DMS79 treated with DMSO at 0.1 percent for 48 hours (cell line): ENCODE measurements at places on chromosomes 1 and 21.
A peak's percentile ranks its signal among the peaks of the same experiment; 100 is the strongest.

- no peak for DNase-seq
Measured at GRCh38 chr1:231763456-231763855, 136.9 kb downstream of the DISC1 start.

DNA sequence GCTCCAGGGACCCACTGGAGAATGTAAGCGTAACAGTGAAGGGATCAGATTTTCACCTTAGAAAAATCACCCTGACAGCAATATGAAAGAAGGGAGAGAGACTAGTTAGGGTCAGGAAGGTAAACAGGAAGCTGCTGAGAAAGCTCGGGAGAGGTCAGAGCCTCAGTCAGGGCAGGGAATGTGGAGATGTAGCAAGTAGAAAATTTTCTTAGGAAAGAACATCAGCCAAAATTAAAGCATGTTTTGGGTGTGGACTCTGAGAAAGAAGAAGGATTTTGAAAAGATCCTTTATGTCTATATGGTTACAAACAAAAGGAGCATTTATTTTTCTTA lies 16.7 kb upstream of the ERICH3 start:
- peak; percentile 59 for DNase-seq

DNA sequence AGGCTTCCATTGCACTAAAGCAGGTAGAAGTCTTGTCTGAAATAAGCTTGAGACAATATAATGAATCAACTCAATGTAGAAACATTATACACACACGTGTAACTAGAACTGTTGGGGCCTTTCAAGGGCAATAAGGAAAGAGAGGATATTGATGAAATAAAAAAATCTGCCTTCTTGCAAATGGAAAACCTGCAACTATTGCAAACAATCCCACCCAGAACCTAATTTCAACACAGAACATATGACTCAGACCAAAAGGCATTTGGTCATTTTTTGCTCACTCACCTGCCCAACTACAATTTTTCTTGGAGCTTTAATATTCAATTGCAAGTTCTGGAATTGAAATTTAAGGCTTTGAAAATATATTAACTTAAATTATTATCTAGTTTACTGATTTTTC lies 900.1 kb downstream of the TTLL7 start:
- DNase-seq: no peak

GRCh38 chr1:91555821-91556531 lies 55.3 kb downstream of the CDC7 start:
- DNase-seq: no peak

- no peak for DNase-seq
Measured at GRCh38 chr1:92273039-92273438, 25.7 kb downstream of the GLMN start.

GRCh38 chr1:247402120-247402675 lies 13.8 kb upstream of the NLRP3 start:
- no peak for DNase-seq

- DNase-seq: no peak
Measured at GRCh38 chr1:154934358-154934948, 2.1 kb downstream of the PMVK start.

DNA sequence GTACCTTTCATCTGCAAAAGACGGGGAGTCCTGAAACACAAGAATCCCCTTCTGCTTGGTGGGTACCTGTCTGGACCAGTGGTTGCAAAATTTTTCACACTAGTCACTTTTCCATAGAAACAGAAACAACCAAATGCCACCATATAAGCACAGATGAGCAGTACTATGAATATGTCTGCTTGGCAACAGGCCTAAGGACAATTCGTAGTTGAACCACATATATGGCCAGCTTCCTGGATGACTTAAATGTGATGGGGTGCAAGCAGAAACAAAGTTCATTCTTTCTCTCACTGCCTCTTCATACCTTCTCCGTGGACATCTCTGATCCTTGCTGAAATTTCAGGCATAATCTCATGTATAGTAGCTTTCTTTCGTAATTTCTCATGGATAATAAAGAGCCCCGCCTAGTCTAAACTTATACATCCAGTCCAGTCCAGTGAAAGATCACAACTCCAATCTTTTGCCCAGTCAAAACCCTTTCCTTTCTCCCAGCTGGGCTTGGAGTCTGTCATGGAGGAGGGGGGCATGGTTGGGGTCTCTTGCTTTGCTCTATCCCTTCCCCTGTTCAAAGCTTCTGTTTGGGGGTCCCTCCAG lies 7.0 kb downstream of the FCAMR start:
- DNase-seq: no peak

DNA sequence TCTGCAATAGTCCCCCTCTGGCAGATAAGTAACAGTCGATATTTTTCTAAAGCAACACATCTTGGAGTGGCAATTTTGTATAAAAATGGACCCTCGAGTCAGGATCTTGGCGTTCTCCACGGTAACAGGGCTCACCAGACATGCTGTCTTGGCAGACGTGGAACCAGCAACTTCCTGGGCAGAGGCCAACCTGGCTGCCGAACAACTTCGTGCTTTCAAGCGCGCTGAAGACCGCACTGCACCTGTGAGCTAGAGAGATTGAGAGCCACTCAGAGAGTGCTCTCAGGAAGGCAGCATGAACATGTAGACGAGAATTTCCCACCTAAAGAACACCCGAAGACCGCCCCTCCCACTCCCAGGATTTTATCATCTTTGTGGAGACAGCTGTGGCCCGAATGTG lies 7.3 kb downstream of the C1orf174 start:
- peak; percentile 96 for DNase-seq

- peak; percentile 91 for DNase-seq
Measured at GRCh38 chr21:35697321-35697808, 363.0 kb downstream of the SETD4 start.

- DNase-seq: no peak
Measured at GRCh38 chr1:21021311-21021710, 155.4 kb downstream of the EIF4G3 start.

DNA sequence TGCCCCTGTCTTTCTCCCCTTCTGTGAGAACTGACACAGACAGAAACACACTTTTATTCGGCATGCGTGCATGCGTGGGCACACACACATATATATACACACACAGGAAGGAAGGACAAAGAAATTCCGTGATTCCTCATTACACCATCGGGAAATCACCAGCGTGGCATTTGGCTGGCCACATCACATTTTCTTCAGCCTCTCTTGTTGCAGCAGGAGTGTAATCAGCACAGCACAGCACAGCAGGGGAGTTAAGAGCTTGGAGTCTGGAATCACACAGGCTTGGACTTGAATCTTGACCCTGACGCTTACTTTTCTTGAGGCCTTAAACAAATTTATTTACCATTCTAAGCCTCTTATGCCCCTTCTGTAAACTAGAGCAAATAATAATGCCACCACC lies 45.3 kb upstream of the EPHA8 start:
- DNase-seq: peak; percentile 85

- no peak for DNase-seq
Measured at GRCh38 chr1:119004129-119004527, 16.0 kb upstream of the TBX15 start.

DNA sequence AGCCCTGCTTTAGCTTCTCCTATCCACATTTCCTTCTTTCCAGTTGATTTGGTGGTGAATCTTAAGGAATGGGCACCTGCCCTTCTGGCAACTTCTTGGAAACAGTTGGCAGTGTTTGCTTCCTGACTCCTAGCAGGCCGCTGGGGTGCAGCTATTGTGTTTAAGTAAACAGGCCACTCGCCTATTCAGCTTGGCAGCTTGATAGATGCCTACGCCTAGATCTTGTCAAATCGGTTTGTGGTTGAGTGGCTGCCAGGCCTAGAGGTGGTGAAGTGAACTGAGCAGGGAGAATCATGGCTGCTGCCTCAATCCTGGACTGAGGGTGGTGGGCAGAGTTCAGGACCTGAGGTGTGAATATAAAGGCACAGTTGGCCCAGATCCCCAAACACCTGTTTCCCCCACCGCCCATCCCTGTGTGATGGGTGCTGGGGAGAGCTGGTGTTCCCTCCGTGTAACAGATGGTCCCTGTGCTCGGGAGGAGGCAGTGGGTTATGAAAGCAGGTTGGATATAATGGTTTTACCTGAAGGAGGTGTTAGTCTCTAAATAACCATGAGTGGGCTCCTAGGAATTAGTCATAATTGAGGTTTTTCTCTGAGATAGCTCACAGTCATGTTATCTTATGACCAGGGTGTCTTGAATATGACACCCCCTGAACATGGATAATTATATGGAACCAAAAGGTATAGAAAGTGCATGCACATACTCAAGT lies 940 bp upstream of the PLA2G2C start:
- DNase-seq: no peak

DNA sequence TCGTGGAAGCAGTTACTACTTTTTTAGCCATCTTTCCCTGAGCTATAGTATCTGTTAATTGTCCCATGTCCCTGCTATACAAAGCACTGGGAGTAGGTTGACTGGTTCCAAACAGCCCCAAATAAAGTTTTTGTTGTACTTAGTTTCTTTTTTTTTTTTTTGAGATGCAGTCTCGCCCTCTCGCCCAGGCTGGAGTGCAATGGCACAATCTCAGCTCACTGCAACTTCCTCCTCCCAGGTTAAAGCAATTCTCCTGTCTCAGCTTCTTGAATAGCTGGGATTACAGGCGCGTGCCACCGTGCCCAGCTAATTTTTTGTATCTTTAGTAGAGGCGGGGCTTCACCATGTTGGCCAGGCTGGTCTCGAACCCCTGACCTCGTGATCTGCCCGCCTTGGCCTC lies 3.3 kb downstream of the NCSTN start:
- DNase-seq: no peak

- DNase-seq: no peak
Measured at GRCh38 chr1:98369463-98369862, 292.1 kb upstream of the SNX7 start.

DNA sequence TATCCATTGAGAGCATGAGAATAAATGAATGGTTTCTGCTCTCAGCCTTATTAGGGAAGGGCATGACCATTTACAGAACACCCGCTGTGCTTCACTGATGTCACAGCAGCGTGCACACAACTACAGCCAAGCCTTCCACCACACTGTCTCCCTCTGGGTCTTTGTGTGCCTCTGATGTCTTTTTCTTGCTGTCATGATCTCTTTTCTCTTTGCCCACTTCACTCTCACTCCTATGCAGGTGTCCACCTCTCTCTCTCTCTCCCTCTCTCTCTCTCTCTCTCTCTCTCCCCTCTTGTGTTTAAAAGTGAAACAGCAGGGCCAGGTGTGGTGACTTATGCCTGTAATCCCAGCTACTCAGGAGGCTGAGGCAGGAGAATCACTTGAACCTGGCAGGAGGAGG lies 232.5 kb upstream of the JUN start:
- DNase-seq: no peak

DNA sequence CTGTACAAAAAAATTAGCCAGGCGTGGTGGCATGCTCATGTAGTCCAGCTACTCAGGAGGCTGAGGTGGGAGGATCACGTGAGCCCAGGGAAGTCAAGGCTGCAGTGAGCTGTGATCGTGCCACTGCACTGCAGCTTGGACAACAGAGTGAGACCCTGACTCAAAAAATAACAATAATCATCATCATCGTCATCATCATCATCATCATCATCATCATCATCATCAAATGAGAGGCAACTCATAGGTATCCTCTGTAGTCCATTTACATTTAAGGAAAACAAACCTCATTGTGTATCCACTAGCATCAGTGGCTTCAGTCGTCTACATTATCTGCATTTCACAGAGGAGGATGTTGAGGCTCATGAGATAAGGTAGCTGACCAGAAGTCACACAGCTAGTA lies 68.8 kb upstream of the SELENON start:
- no peak for DNase-seq

DNA sequence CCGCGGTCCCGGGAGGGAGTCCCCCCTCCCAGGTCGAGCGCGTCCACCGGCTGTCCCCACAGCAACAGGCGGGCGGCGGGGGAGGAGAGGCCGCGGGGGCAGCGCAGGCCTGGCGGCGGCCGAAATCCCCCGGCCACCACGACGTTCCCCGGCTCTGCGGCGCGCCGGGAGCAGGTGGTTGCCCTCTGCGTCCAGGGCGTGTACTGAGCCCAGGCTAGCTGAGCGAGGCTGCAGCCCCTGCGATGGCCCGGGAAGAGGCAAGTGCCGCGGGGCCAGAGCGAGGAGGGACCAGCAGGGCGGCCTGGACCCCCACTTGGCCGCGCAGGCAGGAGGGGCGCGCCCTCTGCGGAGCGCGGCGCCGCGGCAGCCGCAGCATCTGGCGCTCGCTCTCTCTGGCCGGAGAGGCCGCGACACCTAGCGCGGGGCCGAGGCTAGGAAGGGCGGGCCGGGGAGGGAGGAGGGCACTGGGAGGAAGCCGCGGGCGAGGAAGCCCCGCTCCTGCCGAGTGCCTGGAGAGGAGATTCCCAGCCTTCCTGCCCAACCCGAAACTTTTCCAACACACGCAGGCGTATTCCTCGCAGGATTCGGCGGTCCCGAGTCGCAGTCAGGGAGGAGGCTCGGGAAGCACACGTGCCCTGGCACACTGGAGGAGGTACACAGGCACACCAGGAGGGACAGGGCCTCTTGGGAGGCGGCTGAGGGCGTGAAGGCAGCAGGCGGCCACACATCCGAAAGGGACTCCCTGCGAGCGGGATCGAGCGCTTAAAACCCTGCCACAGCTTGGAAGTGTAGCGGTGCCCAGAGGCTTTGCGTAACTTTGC lies 4.9 kb upstream of the PROX1 start:
- no peak for DNase-seq

DNA sequence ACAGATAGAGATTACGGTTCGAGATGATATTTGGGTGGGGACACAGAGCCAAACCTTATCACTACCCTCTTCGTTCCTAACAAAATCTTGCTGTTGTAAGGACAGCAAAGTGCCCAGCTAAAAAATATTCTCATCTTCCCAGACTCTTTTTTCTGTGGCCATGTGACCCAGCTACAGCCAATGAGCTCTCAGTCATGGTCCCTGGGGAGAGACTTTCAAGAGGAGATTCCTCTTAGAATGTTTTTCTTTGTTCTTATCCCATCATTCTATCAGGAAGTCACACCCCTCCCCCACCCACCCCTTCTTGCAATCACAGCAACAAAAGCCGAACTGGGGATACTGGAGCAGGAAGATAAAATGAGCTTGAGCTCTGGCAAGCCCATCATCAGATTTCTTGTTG lies 247.1 kb downstream of the CHRM3 start:
- DNase-seq: no peak

- DNase-seq: no peak
Measured at GRCh38 chr1:210437111-210437510, 108.4 kb downstream of the HHAT start.

GRCh38 chr1:26353976-26354820 lies at the start of gene CRYBG2:
Gene CRYBG2 (minus strand): TSS chr1:26354130. CDS start chr1:26346657, 7,473 bp downstream.
- DNase-seq: no peak

DNA sequence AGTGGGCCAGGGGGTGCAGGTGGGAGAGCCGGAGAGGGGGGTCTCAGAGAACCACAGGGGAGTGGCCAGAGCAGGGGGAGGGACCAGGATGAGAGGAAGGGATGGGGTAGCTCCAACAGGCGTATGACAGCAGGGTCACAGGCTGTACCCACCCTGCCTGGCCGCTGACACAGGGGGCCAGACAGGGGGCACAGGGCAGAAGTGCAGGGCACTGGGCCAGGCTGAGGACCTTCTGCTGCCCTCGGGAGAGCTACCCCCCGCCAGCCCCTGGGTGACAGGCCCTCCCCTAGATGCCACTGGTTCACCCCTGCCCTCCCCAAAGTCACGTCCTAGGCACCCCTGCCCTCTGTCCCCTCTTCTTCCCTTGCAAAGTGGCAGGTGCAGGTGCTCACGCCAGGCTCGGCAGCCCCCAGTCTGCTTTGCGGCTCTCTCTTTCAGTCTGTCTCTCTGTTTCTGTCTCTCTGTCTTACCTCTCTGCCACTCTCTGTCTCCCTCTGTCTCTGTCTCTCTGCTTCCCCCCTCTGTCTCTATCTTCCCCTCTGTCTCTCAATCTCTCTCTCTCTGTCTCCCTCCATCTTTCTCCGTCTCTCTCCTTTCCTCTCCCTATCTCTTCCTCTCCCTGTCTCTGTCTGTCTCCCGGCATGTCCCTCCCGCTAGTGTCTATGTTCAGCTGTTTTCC lies 48.5 kb downstream of the WNT9A start:
- no peak for DNase-seq
